ENCODE measurements at places on chromosomes 6 and 20.

- DNase-seq: no peak
Observed at GRCh38 chr6:107321793-107322192, 137.6 kb downstream of the PDSS2 start.

- DNase-seq: no peak
Observed at GRCh38 chr6:170038251-170038650, 252.6 kb downstream of the DLL1 start.

GRCh38 chr6:42901538-42901957, 14.3 kb upstream of the PTCRA start:
- peak; percentile 33 for DNase-seq

DNA sequence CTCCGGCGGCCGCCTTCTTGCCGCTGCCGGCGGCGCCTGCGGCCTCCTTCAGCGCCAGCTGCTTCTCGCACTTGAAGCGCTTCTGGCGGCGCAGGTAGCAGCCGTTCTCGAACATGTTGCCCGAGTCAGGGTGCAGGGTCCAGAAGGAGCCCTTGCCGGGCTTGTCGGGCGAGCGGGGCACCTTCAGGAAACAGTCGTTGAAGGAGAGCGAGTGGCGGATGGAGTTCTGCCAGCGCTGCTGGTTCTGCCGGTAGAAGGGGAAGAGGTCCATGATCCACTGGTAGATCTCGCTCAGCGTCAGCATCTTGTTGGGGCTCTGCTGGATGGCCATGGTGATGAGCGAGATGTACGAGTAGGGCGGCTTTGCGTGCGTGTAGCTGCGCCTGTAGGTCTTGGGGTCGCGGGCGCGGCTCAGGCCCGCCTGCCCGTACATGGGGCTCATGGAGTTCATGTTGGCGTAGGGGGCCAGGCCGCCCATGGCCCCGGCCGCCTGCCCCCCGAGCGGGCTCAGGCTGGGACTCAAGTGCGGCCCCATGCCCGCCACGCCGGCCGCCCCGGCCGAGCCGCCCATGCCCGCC, 1.9 kb downstream of the FOXA2 start:
- DNase-seq: no peak

DNA sequence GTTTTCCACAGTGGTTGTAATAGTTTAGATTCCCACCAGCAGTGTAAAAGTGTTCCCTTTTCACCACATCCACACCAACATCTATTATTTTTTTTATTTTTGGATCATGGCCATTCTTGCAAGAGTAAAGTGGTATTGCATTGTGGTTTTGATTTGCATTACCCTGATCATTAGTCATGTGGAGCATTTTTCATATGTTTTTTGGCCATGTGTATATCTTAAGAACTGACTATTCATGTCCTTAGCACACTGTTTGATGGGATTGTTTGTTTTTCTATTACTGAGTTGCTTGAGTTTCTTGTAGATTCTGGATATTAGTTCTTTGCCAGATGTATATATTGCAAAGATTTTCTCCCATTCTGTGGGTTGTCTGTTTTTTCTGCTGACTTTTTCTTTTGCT, 820.1 kb downstream of the TENT5A start:
- no peak for DNase-seq

- DNase-seq: no peak
Observed at GRCh38 chr6:39441986-39442385, 119.5 kb upstream of the KCNK16 start.

GRCh38 chr6:147005499-147005898, 198.7 kb upstream of the STXBP5 start:
- no peak for DNase-seq

GRCh38 chr6:125066964-125067363, 86.6 kb upstream of the TPD52L1 start:
- DNase-seq: no peak

- no peak for DNase-seq
Observed at GRCh38 chr6:109669811-109670210, 21.2 kb downstream of the AK9 start.

DNA sequence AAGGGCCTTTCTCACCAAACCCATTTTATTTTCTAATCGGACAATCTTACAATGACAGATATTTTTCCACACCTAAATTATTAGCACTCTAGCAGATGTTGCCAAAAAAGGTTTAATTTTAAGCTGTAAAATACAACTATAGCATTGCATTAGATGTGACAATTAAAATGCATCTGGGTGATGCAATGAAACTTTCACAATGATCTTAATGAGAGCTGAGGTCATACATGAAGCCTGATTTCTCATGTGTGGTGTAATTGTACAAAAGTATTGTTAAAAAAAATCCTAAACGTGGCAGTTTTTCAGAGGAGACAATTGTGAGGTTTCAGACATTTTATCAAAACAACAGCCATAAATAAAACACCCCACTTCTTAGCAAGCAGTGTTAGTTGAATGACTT, 606.0 kb downstream of the HDGFL1 start:
- no peak for DNase-seq

DNA sequence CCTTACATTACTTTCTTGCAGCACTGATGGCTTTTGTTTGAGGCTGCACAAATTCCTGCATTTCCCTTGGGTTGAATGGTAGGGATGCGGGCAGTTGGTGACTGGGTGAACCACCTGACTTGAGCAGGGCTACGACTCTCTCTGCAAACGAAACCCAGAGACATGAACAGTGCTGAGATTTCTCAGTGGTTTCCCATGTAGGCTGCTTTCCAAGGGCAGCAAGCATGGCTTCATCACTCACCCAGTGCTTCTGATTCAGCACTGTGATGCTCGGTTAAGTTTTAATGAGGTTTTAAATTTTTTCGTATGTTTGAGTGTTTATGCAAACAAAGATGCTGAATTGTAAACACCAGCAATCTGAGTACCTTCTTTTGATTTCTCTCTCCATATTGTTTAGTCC, 127.2 kb downstream of the MTHFD1L start:
- DNase-seq: no peak

DNA sequence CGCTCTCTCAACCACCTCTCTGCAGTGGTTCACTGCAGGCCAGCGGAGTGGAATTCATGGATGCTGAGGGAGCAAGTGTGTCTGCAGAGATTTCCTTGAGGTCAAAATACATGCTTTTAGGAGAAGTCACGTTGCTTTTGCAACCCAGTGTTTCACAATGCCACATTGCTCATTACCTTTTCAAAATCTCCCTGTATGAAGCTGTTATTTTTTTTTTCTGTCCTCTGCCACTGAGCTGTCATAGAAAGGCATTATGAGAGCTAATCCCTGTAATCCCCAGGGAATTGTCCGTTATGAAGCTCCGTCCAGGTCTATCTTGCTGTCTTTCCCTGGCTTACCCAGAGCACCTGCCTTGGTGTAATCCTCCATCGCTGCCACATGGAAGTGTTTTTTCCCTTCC, 60.5 kb upstream of the SLC22A23 start:
- DNase-seq: no peak

GRCh38 chr20:34848597-34848996, 23.1 kb upstream of the NCOA6 start:
- no peak for DNase-seq

DNA sequence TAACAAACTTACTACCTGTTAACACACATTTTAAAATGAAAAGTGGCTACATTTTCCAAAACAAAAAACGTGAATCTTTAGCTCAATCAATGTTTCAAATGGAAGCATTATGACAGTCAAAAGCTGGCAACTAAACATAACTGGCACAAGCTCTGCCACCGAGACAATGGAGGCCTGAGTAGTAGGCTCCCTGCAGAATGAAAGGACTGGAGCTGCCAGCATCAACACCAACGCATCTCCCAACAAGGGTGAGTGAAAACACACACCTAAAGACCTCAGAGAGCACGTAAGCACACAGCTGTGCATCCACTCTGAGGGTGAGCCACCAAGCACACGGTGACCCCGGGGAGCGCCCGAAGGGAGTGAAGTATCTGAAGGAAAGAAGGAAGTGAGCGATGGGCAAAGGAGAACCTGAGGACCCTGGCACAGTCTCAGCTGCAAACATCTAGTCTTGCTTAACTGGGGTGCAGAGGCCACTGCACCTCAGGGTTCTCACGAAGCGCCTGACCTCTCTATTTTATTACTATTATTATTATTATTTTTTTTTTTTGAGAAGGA, 1.6 kb upstream of the ADRM1 start:
- no peak for DNase-seq

DNA sequence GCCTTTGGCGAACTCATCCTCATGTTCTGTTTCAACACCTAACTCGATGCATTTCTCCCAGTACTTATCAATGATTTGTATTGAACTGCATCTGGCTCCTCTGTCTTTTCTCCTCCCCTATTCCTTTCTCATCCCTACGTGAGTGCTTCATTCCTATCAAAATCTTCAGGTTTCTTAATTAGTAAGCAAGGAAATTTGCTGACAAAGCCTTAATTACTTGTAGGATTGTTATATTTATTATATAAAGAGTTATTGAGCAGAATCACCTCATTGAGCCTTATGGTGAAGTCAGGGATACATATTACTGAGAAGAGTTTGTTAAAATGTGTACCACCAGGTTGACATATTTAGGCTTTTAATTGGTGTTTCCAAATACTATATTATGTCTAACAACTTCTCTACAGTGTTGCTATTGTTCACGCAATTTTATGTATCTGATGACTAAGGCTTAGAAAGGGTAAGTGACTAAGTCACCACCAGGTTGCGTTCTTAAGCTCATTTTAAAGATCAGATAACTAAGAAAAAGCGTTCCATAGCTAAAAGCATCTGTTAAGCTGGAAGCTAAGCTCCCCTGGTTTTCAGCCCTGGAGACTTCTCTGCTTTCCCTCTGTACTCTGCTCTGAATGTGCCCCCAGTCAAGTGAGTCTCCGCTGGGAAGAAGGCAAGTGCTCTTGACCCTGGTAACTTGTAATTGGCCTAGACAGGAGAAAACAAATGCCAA, 18.9 kb downstream of the SCGN start:
- DNase-seq: no peak

- no peak for DNase-seq
Observed at GRCh38 chr6:116221911-116222310, 32.0 kb downstream of the TSPYL4 start.

- DNase-seq: no peak
Observed at GRCh38 chr6:114342826-114343781, at the start of gene HS3ST5. HS3ST5 (minus strand) TSS chr6:114343023; CDS start chr6:114062845, 280,178 bp downstream.

DNA sequence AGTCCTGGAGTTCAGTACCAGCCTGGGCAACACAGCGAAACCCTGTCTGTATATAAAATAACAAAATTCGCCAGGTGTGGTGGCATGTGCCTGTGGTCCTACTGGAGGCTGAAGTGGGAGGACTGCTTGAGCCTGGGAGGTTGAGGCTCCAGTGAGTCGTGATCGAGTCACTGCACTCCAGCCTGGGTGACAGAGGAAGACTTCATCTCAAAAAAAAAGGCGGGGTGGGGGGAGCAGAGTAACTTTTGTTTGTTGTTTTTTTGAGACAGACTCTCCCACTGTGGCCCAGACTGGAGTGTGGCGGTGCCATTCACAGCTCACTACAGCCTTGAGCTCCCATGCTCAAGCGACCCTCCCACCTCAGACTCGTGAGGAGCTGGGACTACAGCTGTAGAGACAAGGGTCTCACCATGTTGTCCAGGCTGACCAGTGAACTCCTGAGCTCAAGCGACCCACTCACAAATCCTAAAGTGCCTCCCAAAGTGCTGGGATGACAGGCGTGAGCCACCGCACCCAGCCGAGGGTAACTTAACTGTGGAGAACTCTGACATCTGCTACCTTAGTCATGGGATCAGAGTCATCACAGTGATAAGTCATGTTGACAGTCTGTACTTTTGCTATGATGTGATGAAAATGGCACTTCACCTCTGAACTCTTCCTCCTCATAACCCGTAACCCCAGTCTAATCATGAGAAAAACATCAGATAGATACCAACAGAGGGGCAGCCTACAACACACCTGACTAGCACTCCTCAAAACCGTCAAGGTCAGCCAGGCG, 16.5 kb downstream of the PEDS1 start:
- no peak for DNase-seq
